CD4-positive, alpha-beta T cell treated with Interleukin-12 subunit alpha and Interleukin-12 subunit beta, for 1 hour (primary cell): ENCODE measurements at places on chromosomes 7 and 10.
A peak's percentile ranks its signal among the peaks of the same experiment; 100 is the strongest.

- no peak for DNase-seq
These were observed 291.5 kb downstream of the SDK1 start for GRCh38 chr7:3592401-3593134.

GRCh38 chr10:11986593-11987216 lies 55.9 kb downstream of the UPF2 start:
- peak; percentile 71 for DNase-seq

DNA sequence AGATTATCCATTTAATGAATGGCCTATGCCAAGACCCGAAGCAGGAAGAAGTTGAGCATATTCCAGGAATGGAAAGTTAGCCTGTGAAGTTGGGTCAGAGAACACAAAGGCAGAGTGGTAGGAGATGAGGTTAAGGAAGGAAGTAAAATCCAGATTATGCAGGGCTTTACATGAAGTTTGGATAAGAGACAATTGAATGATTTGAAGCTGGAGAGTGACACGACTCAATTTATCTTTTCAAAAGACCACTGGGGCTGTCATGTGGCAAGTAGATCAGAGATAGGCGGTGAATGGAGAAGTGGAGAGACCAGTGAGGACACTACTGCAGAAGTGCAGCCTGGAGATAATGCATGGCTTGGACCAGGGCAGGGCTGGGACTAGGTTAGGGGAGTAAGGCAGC lies 7.2 kb upstream of the CNOT4 start:
- no peak for DNase-seq

GRCh38 chr10:73404690-73405089 lies 9.2 kb downstream of the ANXA7 start:
- no peak for DNase-seq

- DNase-seq: no peak
These were observed 51.8 kb upstream of the MRLN start for GRCh38 chr10:59805014-59805413.

GRCh38 chr10:69241575-69241974 lies 21.4 kb downstream of the HKDC1 start:
- DNase-seq: no peak
